ENCODE measurements at places on chromosomes 1 and 21.

DNA sequence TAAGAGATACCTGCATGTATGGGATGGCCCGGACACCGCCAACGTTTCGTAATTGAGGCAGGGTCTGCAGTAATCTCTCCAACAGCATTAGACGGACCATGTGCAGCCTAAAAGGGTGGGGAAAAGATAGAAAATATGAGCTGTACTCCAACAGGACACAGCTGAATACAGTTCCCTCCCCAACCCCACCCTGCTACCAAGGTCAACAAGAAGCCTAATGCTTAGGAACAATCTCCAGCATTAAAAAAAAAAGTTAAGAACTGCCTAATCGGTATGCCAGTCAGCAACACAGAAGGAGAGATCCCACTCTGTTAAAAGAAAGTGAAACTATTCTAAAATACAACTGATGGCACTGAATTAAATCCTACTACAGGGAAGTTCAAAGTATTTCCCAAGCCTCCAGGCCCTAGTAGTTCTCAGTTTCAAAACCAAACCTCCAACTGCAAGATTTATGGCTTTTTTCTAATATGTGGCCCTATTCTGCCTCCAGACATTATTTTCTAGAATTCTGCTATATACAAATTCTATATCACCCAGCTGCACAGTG lies 81.0 kb downstream of the UBR4 start:
- no peak for DNase-seq

- DNase-seq = no peak
Measured at GRCh38 chr1:43325381-43325780, 12.2 kb upstream of the MPL start.

DNA sequence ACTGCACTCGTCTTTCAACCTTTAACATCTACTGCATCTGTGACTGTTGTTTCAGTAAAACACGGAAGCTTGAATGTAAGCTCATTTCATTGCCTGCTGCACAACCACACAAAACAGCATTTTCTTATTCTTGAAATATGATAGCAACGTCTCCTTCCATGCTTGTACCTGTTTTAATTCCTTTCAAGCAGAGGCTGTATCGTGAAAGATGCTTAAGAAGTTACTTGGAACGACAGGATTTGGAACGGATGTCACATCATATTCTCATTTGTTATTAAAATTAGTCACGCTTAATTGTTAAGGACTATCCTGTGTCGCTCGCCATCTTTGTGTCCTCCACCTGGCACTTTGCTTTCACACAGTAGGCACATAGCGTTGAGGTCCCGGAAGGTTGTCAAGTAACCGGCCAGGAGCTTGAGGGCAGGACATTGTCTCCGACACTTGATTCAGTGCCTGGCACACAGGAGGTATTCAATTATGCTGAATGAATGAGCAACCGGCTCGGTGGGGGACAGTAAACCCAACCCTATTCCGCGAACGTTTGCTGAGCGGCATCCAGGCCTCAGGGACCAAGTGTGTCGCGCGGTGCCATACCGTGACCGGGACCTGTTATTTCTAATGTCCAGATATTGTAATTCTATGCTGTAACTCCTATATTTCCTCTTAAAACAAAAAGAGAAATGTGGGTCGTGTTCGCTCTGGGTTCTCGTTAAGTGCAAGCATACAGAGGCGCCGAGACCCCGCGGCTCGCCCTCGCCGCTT lies 499 bp upstream of the SH3GLB1 start:
- DNase-seq = peak; percentile 41

- DNase-seq = no peak
Measured at GRCh38 chr1:54163051-54163450, 10.3 kb upstream of the CDCP2 start.

GRCh38 chr1:153434746-153435455 lies 18.6 kb downstream of the S100A7A start:
- no peak for DNase-seq

- DNase-seq = no peak
Measured at GRCh38 chr1:171220581-171221054, 27.7 kb upstream of the FMO1 start.

DNA sequence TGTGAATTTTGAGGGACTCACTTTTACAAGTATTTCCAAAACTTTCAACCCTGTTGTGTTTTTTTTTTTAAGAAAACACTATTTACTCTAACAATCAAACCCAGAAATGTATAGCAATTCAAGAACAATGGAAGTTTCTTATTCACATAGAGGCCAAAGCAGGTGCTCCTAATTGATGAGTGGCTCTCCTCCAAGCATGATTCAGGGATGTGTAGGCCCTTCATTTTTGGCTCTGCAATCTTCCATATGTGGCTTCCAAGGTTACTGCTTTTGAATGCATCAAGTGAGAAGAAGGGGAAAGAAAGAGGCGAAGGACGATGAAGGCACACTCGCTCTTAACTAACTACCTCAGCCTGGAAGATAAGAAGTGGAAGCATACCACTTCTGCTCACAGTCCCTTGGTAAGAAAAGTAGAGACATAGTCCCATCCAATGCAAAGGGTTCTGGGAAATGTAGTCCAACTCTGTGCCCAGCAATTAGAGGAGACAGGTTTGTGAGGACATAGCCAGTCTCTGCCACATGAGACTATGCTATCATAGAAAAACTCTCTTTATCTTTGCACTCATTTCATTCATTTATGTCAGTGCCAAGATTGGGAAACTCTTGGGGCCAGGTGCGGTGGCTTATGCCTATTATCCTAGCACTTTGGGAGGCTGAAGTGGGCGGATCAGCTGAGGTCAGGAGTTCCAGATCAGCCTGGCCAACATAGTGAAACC lies 46.0 kb downstream of the OPTC start:
- no peak for DNase-seq

- no peak for DNase-seq
Measured at GRCh38 chr1:61140778-61141177, 58.4 kb downstream of the NFIA start.

GRCh38 chr1:166040202-166040997 lies 126.4 kb downstream of the FAM78B start:
- no peak for DNase-seq

- no peak for DNase-seq
Measured at GRCh38 chr1:68181165-68181556, 51.2 kb downstream of the WLS start.

DNA sequence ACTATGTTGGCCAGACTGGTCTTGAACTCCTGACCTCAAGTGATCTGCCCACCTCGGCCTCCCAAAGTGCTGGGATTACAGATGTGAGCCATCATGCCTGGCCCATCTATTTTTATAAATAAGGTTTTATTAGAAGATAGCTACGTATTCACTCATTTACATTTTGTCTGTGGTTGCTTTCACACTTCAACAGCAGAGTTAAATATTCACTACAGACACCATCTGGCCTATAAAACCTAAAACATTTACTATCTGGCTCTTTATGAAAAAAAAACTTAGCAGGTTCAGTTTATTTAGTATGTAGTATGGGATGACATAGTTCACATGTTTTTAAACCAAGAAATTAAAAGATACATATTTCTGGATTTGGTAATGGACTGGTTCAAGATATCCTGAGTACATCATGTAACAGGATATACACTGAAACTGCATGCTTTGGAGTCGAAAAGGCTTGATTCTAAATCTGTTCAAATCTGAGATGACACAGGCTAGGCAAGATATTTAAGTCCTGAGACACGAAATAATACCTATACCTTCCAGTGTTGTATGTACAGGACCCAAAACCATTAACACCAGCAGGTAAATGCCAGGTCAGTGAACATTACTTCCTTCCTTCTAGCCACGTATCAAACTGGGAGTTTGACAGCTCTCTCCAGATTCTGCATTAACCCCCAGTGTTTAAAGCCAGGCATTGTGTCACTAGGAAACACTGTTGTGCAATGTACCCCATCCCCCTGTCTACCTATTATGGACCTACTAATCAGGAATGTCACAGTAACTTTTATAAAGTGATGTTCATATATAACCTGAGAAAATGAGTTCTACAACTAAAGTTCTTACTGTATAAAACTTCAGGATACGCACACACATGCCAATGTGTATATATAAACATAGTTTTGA lies 54.3 kb upstream of the SDC3 start:
- no peak for DNase-seq

- DNase-seq = no peak
Measured at GRCh38 chr1:234561319-234561718, 48.7 kb downstream of the IRF2BP2 start.

- peak; percentile 59 for DNase-seq
Measured at GRCh38 chr1:87329526-87330056, 911 bp downstream of the LMO4 start.

DNA sequence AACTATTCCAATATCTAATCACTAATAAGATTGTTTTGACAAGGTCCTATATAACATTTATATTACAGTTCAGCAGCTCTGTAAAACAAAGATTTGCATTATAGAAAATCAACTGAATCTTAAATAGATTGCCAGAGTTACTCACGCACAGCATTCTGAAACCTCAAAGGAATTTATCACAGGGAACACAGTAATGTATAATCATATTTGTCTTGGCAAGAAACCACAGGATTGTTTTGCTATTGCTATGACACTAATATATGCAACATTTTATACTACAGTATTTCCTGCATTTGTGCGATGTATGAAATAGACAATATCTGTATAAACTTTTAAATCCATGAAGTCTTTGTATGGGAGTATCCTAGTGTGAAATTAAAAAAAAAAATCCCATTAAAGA lies 101.4 kb downstream of the PLPPR5 start:
- no peak for DNase-seq

GRCh38 chr1:107100331-107100984 lies 40.4 kb upstream of the NTNG1 start:
- no peak for DNase-seq

GRCh38 chr21:33650929-33651509 lies 8.7 kb downstream of the ITSN1 start:
- no peak for DNase-seq

DNA sequence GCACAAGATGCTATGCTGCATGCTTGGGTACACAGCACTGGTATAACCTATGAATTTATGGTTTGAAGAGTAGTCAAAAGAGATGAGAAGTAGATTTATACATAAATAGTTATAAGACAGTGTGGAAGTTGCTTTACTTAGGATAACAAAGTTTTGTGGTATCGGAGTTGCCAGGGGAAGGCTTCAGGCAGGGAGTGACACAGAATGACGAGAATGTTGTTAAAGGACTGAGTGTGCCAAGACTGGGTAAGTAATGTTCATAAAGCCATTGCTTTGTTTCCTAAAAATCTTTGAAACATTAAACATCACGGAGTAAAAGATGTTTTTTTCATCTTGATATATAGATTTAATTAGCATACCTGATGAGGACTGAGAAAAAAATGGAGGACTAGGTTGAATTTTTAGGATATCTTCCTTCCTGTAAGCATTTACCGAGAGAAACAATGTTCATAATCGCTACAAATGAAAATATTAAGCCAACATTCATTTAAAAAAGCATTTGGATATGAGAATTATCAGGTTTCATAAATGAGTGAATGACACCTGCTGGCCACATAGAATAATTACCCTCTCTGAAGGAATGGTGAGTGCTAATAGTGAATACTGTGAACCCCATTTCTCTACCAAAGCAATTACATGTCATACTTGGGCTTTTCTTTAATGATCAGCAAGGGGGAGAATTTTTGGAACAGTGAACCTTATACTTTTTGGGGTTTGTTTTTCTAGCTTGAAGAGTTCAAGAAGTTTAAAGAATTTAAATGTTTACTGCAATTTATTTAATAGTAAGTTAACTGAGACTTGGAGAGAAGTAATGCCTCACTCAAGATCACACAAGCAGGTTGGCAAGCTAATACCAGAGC lies 28.4 kb downstream of the EXTL2 start:
- DNase-seq = peak; percentile 14

- DNase-seq = no peak
Measured at GRCh38 chr21:16794950-16795349, 717.9 kb upstream of the CXADR start.

DNA sequence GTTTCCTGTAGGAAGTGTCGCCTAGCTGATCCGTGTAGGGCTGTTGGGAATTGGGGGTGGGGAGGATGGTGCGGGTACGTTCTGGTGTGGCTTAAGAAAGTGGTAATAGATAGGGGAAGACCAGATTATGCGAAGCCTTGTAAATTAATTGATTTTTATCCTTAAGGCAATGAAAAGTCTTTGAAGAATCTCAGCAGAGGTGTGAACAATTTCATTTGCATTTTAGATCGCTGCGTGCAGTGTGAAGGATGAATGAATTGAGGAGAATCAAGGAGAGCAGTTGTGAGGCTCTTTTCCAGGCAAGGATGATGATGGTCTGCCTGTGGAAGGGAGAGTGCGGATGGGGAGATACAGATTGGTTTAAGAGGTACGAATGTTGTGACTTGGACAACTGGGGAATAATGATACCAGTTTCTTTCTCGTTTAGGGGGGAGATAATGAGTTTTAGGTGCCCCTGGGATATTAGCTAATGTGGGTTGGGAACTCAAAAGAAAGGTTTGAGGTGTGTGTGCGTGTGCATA lies 813 bp upstream of the DEDD start:
- no peak for DNase-seq

GRCh38 chr1:234724516-234725176 lies 114.7 kb upstream of the IRF2BP2 start:
- no peak for DNase-seq

- no peak for DNase-seq
Measured at GRCh38 chr1:62110198-62110817, 84.3 kb upstream of the L1TD1 start.

DNA sequence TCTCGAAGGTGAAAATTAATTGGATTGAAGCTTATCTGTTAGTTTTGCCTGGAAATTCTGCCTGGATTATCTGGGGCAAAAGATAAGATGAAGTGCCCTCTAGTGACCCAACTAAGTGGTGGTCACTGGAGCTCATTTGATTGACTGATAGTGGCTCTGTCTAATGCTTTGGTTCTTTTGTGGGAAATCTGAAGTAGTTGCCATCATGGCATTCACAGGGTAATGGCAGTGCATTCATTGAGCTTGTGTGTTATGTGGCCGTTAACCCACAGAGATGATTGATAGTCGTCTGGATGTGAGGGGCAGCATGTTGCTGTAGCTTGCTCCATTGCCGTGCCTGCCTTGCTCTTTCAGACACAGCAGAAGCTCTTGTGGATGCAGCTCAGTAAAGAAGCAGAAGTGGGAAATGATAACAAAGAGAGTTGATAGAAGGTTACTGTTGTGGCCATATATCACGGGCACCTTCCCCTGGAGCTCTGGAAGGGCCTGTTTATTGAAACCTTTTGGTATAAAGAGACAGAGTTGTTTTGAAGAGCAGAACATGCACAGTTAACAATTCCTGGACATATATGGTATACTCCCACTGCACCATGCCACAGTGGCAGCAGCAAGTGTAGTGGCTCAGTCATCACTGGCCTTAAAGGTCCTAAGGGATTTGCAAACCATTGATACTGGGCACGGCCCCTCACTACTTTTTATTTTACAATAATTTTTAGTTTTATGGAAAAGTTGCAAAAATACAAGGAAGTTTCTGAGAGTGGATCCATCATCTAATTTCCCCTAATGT lies 42.0 kb downstream of the CXADR start:
- no peak for DNase-seq

DNA sequence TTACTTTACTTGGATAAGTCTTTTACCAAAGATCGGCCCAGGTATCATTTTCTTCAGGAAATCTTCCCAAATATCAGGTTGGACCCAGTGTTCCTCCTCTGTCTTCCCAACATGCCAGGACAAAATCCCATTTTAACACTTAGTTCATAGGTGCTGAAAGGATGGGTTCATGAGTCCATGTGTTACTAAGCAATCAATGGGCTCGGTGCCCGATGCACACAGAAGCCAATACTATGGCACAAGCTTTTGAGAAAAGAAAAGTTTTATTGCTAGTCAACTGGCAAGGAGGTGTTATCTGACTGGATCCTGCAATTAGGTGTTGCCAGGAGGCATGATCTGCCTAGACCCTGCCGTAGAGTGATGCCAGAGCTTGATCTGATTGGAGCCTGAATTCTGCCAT lies 133.3 kb upstream of the SLC44A3 start:
- no peak for DNase-seq
